ENCODE measurements at places on chromosomes 12 and 14. TPM values are rescaled to one million over a fixed set of nuclear protein-coding genes. Genes with fewer than 3 reads are reported as not detected.

SLC6A15 gene
- 3.2 TPM for total RNA-seq

ATL1 gene
- 5.9 TPM for total RNA-seq

GPRC5D gene
- total RNA-seq, result not detected

RNF212B gene
- total RNA-seq, result not detected

RIPK3 gene
- total RNA-seq, result not detected

CD63 gene
- 655 TPM for total RNA-seq

SIRT4 gene
- total RNA-seq, result 0.65 TPM

CISTR gene
- total RNA-seq, result not detected

ABCD2 gene
- total RNA-seq, result 0.01 TPM

KRT79 gene
- total RNA-seq, result 0.06 TPM

DIO2 gene
- 1.8 TPM for total RNA-seq

MARS1 gene
- 186 TPM for total RNA-seq

EML5 gene
- 0.40 TPM for total RNA-seq

ERBB3 gene
- 1.7 TPM for total RNA-seq

OR4E2 gene
- not detected for total RNA-seq

MLXIP gene
- 24.6 TPM for total RNA-seq

LRP1-AS gene
- total RNA-seq, result not detected

PLEKHG7 gene
- total RNA-seq, result not detected

TMEM121 gene
- total RNA-seq, result 7.9 TPM

GALNT16 gene
- 3.3 TPM for total RNA-seq

ZNF384 gene
- 61.4 TPM for total RNA-seq

SLC41A2 gene
- 30.9 TPM for total RNA-seq

IRAK3 gene
- total RNA-seq, result 1.3 TPM

SDR9C7 gene
- 0.05 TPM for total RNA-seq

CCDC38 gene
- 0.12 TPM for total RNA-seq

CYP27B1 gene
- total RNA-seq, result 2.9 TPM

CEBPE gene
- total RNA-seq, result not detected

HCAR1 gene
- total RNA-seq, result 0.08 TPM

HOXC6 gene
- total RNA-seq, result 5.6 TPM

APOF gene
- not detected for total RNA-seq

NELL2 gene
- total RNA-seq, result 0.22 TPM

STAC3 gene
- total RNA-seq, result 0.54 TPM

SLC38A4 gene
- total RNA-seq, result 0.16 TPM

GPR135 gene
- total RNA-seq, result 0.79 TPM

WSCD2 gene
- not detected for total RNA-seq

TTC9 gene
- total RNA-seq, result 3.5 TPM

DEPDC4 gene
- total RNA-seq, result 0.80 TPM

UTP20 gene
- 20.6 TPM for total RNA-seq

ANAPC5 gene
- 84.0 TPM for total RNA-seq

POTEG gene
- not detected for total RNA-seq

ANKS1B gene
- 0.51 TPM for total RNA-seq

KRT82 gene
- not detected for total RNA-seq

MDGA2 gene
- total RNA-seq, result not detected

VPS29 gene
- total RNA-seq, result 146 TPM

MSRB3 gene
- total RNA-seq, result 28.1 TPM

FLVCR2 gene
- total RNA-seq, result 13.3 TPM

NKX2-1 gene
- not detected for total RNA-seq

GPX2 gene
- total RNA-seq, result 291 TPM

MANSC4 gene
- not detected for total RNA-seq

TAS2R19 gene
- total RNA-seq, result 0.15 TPM

SLC2A14 gene
- total RNA-seq, result 0.60 TPM

ITPK1 gene
- 66.5 TPM for total RNA-seq

PRKD1 gene
- 2.2 TPM for total RNA-seq
